ENCODE measurements at places on chromosomes 16 and 17.

DNA sequence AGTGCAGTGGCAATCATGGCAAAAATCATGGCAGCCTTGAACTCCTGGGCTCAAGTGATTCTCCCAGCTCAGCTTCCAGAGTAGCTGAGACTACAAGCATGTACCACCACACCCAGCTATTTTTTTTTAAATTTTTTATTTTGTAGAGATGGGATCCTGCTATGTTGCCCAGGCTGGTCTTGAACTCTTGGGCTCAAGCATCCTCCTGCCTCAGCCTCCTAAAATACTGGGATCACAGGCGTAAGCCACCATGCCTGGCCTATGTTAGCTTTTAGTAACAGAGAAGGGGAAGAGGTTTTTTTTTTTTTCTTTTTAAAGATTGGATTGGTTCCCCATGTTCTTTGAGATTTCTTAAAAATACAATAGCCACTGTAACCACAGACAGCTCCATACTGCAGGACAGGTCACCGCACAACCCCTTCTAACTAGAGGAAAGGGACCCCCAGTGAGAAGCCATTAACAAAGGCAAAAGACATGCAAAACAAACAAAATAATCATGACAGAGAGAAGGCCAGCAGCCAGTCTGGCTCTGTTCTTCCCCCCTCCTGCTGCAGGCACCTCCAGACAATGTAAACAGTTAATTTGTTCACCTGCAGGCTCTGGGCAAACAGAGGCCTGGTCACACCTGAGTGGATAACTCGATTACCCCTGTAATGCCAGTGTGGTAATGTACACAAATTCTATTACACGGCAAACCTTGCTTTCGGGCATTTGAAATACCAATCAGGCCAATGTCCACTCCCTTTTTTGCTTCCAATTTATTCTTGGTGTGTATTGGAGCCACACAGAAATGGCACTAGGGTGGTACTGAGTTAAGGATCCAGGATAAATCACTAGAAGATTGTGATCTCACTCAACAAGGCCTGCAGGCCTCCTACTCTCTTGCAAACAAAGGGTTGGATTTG is 52.9 kb downstream of the SNX11 start:
- no peak overlapping the region for H3K4me3 ChIP-seq
- H3K4me1 ChIP-seq = no peaks in the 10 kb centered on the region
- no peaks in the 10 kb centered on the region for H3K27me3 ChIP-seq
- no peak for DNase-seq
- H3K36me3 ChIP-seq = no peaks in the 10 kb centered on the region

- no peak overlapping the region for H3K27ac ChIP-seq
- H3K27me3 ChIP-seq = no peaks in the 10 kb centered on the region
- DNase-seq = no peak
- H3K4me1 ChIP-seq = no peaks in the 10 kb centered on the region
Observed at GRCh38 chr17:48294020-48294805, 135.8 kb downstream of the SKAP1 start.

DNA sequence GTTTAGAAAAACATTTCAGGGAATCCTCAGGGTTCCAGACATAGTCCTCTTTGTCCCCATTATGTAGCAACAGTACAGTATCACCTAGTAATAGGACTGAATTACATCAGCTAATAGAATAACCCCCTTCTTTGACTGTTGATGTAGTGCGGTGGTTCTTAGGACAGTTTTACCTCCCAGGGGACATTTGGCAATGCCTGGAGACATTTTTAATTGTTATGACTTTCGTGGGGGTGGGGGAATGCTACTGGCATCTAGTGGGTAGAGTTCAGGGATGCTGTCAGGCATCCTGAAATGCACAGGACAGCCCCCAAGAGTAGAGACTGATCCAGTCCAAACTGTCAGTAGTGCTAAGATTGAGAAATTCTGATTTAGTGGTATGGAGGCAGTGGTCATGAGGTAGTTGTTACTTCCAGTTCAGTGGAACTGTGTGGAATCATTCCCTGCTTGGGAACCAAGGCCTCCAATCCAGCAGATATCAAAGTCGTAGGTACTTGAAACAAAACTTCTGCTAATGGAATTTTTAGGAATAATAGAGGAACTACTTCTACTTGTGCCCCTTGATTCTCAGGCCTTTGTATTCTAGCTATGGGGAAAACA is 20.3 kb downstream of the NF1 start:
- H3K27me3 ChIP-seq = no peaks in the 10 kb centered on the region
- no peak overlapping the region for H3K4me3 ChIP-seq
- DNase-seq = no peak
- no peaks in the 10 kb centered on the region for H3K4me1 ChIP-seq
- H3K36me3 ChIP-seq = no peaks in the 10 kb centered on the region
- H3K27ac ChIP-seq = no peak overlapping the region

DNA sequence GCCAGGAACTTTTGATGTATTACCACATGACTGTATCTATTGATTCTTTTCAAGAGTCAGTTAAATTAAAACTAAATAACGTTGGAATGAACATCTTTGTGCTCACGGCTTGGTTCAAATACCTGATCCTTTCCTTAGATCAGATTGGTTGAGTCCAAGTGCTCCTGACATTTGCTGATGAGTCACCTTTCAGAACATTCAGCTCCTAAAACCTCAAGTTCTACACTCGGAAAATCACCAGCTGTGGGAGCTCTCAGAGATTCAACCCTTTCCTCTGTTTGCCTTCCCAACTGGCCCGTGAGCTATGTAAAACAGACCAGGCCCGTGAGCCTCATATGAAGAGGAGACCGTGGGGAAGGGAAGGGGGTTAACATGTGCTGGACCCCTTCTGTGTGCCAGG is 68.1 kb downstream of the RTN4RL1 start:
- no peak for DNase-seq
- no peak overlapping the region for H3K27ac ChIP-seq
- no peak overlapping the region for H3K4me3 ChIP-seq
- peaks cover 13% of the 10 kb centered on the region for H3K4me1 ChIP-seq
- H3K36me3 ChIP-seq = no peaks in the 10 kb centered on the region

GRCh38 chr17:9284884-9285283 is 263.6 kb downstream of the NTN1 start:
- H3K4me3 ChIP-seq = no peak overlapping the region
- no peaks in the 10 kb centered on the region for H3K27me3 ChIP-seq
- peak overlapping the region; percentile 59 for H3K27ac ChIP-seq
- peaks cover 21% of the 10 kb centered on the region for H3K4me1 ChIP-seq
- H3K36me3 ChIP-seq = no peaks in the 10 kb centered on the region
- DNase-seq = no peak

- no peaks in the 10 kb centered on the region for H3K27me3 ChIP-seq
- peaks cover 82% of the 10 kb centered on the region for H3K36me3 ChIP-seq
- no peak overlapping the region for H3K4me3 ChIP-seq
- DNase-seq = no peak
- peaks cover 5% of the 10 kb centered on the region for H3K4me1 ChIP-seq
Observed at GRCh38 chr17:77211681-77212080, 70.9 kb downstream of the SEC14L1 start.

DNA sequence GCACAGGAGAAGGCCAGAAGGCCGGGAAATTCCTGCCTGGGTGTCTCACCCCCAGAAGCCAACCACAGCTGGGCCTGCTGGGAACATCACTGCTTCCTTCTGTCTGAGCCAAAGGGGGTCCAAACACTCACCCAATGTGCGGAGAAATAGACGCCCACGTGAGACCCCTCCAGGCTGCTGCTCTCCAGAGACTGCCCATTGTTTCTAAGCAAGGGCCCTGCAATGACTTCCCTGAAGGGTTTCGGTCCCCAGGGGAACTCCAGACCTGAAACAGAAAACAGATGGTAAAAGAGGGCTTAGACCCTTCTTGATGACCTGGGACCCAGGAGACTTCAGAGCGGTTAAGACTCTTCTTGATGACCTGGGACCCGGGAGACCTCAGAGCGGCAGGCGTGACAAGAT is 41.3 kb downstream of the MRM3 start:
- H3K27me3 ChIP-seq = no peaks in the 10 kb centered on the region
- no peaks in the 10 kb centered on the region for H3K36me3 ChIP-seq
- H3K27ac ChIP-seq = no peak overlapping the region
- no peak for DNase-seq
- no peaks in the 10 kb centered on the region for H3K4me1 ChIP-seq

DNA sequence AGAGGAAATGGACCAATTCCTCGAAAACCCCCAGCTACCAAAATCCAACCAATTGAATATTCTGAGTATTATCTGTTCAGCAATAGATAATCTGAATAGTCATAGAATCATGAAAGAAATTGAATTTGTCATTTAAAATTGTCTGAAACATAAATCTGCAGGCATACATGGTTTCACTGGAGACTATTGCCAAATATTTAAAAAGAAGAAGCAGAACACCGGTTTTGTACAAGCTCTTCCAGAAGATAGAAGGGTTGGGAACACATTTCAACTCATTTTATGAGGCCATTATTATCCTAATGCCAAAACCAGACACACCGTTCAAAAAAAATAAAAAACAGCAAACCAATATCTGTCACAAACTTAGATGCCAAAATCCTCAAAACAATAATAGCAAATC is 195.5 kb downstream of the RPTOR start:
- H3K27me3 ChIP-seq = no peaks in the 10 kb centered on the region
- no peak overlapping the region for H3K27ac ChIP-seq
- H3K36me3 ChIP-seq = no peaks in the 10 kb centered on the region
- H3K4me1 ChIP-seq = no peaks in the 10 kb centered on the region
- DNase-seq = no peak

- peak; percentile 98 for DNase-seq
- no peaks in the 10 kb centered on the region for H3K27me3 ChIP-seq
- peak overlapping the region; percentile 81 for H3K4me3 ChIP-seq
- H3K4me1 ChIP-seq = peaks cover 75% of the 10 kb centered on the region
- peak overlapping the region; percentile 97 for H3K27ac ChIP-seq
Observed at GRCh38 chr17:50199803-50200456, 1.5 kb downstream of the COL1A1 start.

DNA sequence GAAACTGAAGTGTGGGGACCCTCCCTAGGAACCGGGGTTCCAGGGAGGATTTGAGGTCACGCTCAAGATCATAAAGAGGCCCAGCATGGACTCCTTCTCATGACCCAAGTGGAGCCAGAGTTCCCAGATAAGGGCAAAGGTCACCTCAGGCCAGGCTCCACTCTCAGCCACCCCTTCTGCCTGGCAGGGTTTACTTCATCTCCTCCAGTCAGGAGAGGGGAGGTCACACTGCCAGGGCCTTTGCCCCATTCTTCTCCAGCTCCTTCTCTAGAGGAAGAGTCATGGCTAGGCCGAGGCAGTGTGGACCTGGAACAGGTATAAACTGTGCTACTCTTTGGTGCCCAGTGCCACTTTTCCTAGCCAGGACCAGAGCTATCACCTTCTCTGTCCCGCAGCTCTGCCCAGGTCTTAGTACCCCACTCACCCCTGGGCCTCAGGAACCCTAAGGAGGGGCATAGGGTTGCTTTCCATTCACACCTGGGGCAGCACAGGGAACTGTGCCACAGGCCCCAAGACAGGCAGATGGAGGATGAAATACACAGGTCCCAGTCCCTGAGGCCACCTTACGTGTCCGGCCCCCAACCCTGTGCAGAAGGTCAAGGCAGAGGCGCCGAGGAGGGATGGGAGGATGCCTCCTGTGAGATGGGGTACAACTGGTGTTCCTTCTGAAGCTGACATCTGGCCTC is 879 bp upstream of the ACSF2 start:
- no peaks in the 10 kb centered on the region for H3K27me3 ChIP-seq
- peaks cover 76% of the 10 kb centered on the region for H3K4me1 ChIP-seq
- no peak for DNase-seq
- peak overlapping the region; percentile 72 for H3K4me3 ChIP-seq

- no peak overlapping the region for H3K4me3 ChIP-seq
- H3K36me3 ChIP-seq = no peaks in the 10 kb centered on the region
- no peak overlapping the region for H3K27ac ChIP-seq
- H3K27me3 ChIP-seq = no peaks in the 10 kb centered on the region
- H3K4me1 ChIP-seq = no peaks in the 10 kb centered on the region
- DNase-seq = no peak
Observed at GRCh38 chr16:73400951-73401350, 353.0 kb upstream of the ZFHX3 start.

- DNase-seq = no peak
- H3K4me1 ChIP-seq = peaks cover 44% of the 10 kb centered on the region
- no peaks in the 10 kb centered on the region for H3K27me3 ChIP-seq
- peak within 1 kb of the TSS; percentile 50 for H3K4me3 ChIP-seq
- H3K36me3 ChIP-seq = no peaks in the 10 kb centered on the region
Observed at GRCh38 chr17:48577946-48578615, at the start of gene HOXB4. HOXB4 (minus strand) TSS chr17:48578350; CDS start chr17:48578319, 31 bp downstream.

DNA sequence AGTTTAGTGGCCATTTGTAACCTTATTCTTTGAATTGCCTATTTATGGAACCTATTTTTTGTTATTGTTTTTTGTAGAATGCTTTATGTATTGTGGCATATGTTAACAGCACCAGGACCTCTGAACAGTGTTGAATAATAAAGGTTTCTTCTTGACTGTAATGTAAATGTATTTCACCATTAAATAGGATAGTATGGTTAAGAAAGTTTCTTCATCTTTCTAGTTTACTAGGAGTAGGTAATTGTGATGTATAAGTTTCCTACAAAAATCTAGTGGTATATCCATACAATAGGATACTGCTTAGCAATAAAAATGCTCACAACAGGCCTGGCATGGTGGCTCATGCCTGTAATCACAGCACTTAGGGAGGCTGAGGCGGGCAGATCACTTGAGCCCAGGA is 52.3 kb downstream of the TAOK1 start:
- no peaks in the 10 kb centered on the region for H3K36me3 ChIP-seq
- DNase-seq = no peak
- H3K27me3 ChIP-seq = no peaks in the 10 kb centered on the region
- no peak overlapping the region for H3K27ac ChIP-seq

- DNase-seq = no peak
- no peak overlapping the region for H3K4me3 ChIP-seq
- H3K27me3 ChIP-seq = no peaks in the 10 kb centered on the region
- H3K36me3 ChIP-seq = no peaks in the 10 kb centered on the region
Observed at GRCh38 chr17:13462673-13463124, 139.0 kb downstream of the HS3ST3A1 start.

GRCh38 chr16:12679660-12680272 is 123.9 kb downstream of the CPPED1 start:
- no peaks in the 10 kb centered on the region for H3K4me1 ChIP-seq
- no peaks in the 10 kb centered on the region for H3K27me3 ChIP-seq
- no peaks in the 10 kb centered on the region for H3K36me3 ChIP-seq
- H3K27ac ChIP-seq = no peak overlapping the region

DNA sequence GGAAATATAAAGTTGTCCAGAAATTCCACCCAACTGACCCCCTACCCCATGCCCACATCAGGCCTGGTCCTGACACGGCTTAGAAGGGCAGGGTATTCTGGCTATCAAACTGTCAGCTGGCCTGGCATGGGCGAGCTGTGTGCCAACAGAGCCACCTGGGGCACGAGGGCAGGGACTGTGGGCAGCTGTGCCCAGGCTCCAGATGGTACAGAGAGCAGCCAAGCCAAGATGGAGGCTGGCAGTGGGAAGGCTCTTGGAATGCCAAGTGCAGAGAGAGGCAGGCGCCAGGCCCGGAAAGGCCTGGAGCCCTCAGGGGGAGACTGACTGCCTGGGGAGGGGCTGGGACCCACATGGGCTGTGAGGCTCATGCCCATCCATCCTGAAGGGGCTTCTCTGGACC is 24.3 kb upstream of the PHF12 start:
- H3K27ac ChIP-seq = no peak overlapping the region
- peaks cover 2% of the 10 kb centered on the region for H3K4me1 ChIP-seq
- no peaks in the 10 kb centered on the region for H3K36me3 ChIP-seq
- DNase-seq = no peak
- no peak overlapping the region for H3K4me3 ChIP-seq

- H3K27me3 ChIP-seq = no peaks in the 10 kb centered on the region
- DNase-seq = peak; percentile 34
- H3K27ac ChIP-seq = peak overlapping the region; percentile 27
- no peak overlapping the region for H3K4me3 ChIP-seq
Observed at GRCh38 chr16:35305476-35305875, 1846.1 kb downstream of the TP53TG3F start.

- no peaks in the 10 kb centered on the region for H3K36me3 ChIP-seq
- H3K4me3 ChIP-seq = no peak overlapping the region
- no peaks in the 10 kb centered on the region for H3K4me1 ChIP-seq
Observed at GRCh38 chr16:58109330-58109729, 19.9 kb downstream of the CFAP20 start.

Measured in vagina (tissue), 2 donors.